ENCODE measurements at places on chromosomes 4 and X.
A peak's percentile ranks its signal among the peaks of the same experiment; 100 is the strongest.

GRCh38 chrX:40380655-40381488 is 199.9 kb upstream of the ATP6AP2 start:
- DNase-seq = no peak

- DNase-seq = no peak
These were observed 268.8 kb upstream of the RASGEF1B start for GRCh38 chr4:81740487-81740886.

GRCh38 chrX:72247206-72247942 is 8.5 kb upstream of the ERCC6L start:
- DNase-seq = no peak

DNA sequence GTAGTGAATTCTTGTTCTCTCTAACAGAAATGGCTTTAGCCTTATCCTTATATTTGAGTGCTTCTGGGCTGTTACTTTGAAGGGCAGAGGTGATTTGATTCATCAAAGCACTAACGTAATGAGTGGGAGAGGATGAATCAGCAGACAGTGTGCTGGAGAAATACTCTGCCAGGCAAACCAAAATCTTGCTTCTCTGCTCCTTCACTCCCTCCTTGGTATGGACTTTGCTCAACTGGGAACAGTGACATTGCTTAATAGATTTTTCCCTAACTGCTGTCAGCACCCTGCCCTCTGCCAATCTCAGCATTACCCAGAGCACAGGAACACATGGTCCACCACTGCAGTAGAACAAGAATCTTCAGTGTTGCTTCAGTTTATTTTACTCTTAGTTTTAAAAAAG is 56.0 kb downstream of the PDLIM5 start:
- DNase-seq = no peak

DNA sequence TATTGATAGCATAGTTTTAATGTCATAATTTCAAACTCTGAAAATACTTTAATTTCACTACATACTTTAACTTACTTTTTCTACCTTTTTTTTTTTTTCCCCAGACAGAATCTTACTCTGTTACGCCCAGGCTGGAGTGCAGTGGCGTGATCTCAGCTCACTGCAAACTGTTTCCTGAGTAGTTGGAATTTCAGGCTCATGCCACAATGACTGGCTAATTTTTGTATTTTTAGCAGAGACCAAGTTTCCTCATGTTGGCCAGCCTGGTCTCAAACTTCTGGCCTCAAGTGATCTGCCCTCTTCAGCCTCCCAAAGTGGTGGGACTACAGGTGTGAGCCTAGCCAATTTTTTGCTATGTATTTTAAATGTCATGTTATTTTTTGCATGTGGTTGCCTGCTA is 741.6 kb downstream of the TRAM1L1 start:
- no peak for DNase-seq

- no peak for DNase-seq
These were observed 1.7 kb upstream of the TRPC5OS start for GRCh38 chrX:111874241-111874640.

- no peak for DNase-seq
These were observed 36.3 kb downstream of the OPHN1 start for GRCh38 chrX:68396953-68397352.

- DNase-seq = no peak
These were observed 346.3 kb downstream of the FBXW7 start for GRCh38 chr4:152189451-152190179.

- peak; percentile 68 for DNase-seq
These were observed at the start of gene DOCK11 for GRCh38 chrX:118495061-118495921. Gene DOCK11, plus strand, starts transcription at chrX:118495815. Its CDS starts 157 bp downstream, at chrX:118495972.

All from activated CD4-positive, alpha-beta T cell treated with anti-CD3 and anti-CD28 coated beads, Interleukin-2, amount 50 U/mL, for 4 hours (primary cell).